Cortex of kidney (tissue), 1 donor: ENCODE measurements at places on chromosomes 7 and 10.

DNA sequence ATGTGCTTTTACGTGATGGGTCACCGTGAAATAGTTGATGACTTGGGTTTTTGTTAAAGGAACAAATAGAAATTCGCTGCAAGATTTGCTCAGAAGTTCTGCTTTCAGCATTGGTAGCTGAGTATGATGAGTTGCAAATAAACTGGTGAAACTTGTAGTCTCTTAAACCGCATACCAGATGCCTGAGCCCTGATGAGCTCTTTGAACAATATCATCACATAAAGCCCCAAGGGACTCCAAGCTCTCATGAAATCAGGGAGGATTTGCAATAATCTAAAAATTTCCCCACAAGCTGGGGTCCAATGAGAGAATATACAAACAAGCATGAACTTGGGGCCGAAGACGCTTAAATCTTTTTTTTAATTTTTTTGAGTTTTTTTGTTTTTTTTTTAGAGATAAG is 312.4 kb downstream of the CALN1 start:
- DNase-seq = no peak

- no peak for DNase-seq
These were observed 814 bp downstream of the RUFY2 start for GRCh38 chr10:68406111-68406814.

DNA sequence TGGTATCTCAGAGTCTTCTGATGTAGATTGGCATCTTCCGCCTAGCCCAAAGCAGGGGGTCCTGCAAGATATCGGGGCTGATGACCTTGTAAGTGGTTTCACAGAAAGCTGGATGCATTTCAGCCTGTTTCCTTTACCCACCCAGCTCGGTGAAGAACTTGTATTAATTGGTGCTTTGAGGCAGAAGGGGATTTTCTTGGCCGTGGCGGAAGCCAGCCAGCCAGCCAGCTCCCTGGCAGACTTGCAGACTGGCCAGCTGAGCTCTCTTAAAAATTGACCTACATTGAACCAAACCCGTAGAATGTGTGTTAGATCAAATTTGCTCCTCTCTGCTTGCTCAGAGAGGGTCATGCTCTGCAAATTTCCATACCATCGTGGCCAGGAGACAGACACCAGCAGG is 218.4 kb downstream of the ADAM12 start:
- no peak for DNase-seq

GRCh38 chr10:95276367-95277200 is 14.2 kb downstream of the PDLIM1 start:
- DNase-seq = no peak

GRCh38 chr10:124403548-124403947 is 15.2 kb downstream of the OAT start:
- no peak for DNase-seq

DNA sequence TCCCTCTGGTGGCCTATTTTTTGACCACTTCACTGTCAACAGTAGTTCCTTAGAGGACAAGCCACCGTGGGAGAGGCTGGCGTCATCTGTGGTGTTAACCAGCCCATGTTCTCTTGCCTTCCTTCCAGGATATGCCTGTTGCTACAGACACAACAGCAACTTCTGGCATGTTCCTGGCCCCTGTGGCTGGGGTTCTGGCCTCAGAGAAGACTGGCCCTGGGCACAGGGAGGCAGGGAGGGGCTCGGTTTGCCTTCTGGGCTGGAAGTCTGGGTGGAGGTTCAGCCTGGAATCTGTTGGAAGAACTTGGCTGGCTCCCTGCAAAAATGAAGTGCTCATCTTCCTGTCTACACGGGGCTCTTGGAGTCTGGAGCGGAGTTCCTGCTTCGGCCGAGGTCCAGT is 25.7 kb downstream of the GOLGA7B start:
- DNase-seq = no peak

GRCh38 chr10:89373916-89374711 is 3.7 kb upstream of the IFIT1B start:
- no peak for DNase-seq

GRCh38 chr7:117459735-117460134 is 20.1 kb upstream of the CFTR start:
- no peak for DNase-seq

DNA sequence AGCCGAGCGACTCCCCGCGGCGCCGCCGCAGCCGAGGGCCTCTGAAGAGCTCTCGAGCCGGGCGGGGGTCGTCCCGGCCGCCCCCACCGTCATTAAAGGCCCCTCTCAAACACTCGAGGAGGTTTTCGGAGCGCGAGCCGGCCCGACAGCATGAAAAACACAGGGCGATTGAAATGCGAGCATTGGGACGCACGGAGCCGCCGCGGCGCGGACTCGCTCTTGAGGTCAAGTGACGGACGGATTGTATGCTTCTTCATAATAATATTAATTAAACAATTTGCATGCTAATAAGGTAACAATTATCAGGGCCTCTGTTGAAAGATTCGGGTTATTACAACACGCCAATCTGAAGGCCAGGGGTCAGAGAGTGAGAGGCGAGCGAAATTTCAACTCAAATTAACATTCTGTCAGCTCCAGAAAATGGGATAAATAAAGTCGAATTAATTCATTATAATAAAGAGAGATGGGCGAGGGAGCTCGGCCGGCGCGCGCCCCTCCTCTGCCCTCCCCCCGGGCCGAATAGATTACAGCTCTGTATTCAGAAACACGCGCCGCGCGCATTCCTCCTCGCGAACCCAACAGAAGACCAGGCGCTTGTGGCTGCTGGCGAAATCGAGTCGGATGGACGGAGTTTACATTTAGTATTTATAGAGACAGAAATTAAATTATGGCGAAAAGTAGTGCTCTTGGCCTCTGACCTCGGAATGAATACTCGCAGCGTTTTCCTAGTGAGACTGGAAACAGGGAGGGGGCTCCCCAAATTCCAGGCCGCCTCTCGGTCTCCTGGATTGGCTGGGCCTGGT is 2.1 kb upstream of the UNCX start:
- no peak for DNase-seq

GRCh38 chr10:45254892-45255291 is 60.5 kb downstream of the OR13A1 start:
- DNase-seq = no peak
